ENCODE measurements at places on chromosomes 2 and 18.

DNA sequence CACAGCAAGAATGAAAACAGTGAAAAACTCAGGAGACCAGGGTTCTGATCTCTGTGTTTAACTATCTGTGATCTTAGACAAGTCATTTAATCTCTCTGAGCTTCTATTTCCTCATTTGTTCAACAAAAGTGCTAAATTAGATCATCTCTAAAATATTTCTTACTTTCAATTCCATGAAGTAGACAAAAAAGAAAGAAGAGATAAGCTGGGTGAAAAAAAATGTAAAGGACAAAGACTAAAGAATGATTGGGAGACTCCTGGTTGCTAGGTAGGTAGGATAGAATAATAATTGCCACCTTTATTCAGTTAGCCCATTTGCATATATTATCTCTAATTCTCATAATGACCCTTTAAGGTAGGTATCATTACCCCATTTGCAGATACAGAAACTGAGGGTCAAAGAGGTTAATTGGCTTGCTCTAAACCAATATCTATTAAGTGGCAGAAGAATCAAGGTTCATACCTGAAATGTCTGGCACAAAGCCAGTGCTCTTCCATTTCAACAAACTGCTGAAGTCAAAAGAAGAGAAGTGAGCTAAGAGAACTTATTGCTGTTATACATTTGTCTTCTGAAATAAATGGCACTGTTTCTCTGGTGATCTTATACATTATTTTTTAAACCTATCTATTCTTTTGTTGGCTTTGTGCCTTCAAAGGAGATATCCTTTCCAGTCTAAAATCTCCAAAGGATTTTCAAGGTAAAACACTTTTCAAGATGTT is 141.7 kb downstream of the OTX1 start:
- peak; percentile 32 for DNase-seq

- no peak for DNase-seq
Observed at GRCh38 chr2:62524293-62524941, 18.4 kb upstream of the TMEM17 start.

- no peak for DNase-seq
Observed at GRCh38 chr2:200455958-200456421, 53.9 kb downstream of the KCTD18 start.

DNA sequence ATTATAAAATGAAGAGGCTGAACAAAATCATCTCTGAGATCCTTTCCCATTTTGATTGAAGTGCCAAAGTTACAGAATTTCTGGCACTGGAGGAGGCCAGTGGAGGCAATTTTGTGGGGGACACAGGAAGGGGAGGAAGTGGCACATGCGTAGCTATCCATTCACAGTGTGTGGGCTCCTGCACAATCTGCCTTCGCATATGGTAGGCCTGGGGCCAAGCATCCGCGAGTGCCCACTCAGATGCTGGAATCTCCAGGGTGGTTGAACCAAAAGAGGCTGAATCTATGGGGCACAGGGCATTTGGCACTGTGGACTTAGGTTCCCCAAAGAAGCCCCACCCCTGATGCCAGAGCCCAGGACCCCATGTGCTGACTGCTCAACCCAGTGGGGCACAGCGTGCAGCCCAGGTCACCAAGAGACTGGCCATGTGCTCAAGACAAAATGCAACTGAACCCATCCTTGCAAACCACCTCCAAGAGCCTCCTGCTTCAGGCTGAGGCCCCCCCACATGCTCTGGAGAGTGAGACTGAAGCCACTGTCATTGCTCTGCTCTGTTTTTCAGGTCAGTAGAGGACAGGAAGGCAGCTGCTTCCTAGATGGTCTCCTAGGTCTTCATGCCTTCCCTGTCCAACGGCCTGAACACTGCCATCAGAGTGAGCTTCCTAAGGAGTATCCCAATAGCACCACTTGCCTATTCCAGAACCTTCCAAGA is 28.5 kb downstream of the ST8SIA5 start:
- DNase-seq = no peak

- no peak for DNase-seq
Observed at GRCh38 chr18:11947214-11948191, 33.8 kb upstream of the IMPA2 start.

DNA sequence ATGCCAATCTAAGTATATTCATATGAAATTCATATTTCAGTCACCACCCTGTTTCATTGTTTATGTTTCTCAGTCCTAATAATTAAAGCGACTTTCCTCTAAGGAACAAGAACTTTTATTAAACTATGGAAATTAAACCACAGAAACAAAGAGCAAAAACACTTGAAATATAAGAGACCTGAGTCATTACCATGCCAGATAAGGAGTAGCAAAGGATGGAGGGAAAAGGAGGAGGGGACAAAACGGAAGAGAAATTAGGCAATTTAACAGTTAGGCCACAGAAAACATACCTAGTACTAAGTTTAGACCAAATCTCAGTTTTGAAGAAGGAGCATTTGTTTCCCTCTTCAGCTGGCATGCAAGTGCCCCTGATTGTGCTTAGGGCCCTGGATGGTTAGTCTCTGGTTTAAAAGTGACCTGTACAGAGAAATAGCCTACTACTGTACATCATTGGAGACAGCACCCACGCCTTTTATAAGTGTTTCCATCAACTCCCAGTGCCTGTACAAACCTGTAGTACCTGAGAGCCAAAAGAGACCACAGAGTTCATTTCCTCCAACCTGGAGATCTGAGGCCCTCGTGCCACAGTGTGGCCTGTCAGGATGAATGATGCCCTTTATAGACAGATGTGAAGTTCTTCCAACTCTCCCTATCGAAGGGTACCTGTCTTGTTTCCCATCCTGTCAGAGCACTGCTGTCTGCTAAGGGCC is 74.5 kb downstream of the SPATS2L start:
- no peak for DNase-seq

DNA sequence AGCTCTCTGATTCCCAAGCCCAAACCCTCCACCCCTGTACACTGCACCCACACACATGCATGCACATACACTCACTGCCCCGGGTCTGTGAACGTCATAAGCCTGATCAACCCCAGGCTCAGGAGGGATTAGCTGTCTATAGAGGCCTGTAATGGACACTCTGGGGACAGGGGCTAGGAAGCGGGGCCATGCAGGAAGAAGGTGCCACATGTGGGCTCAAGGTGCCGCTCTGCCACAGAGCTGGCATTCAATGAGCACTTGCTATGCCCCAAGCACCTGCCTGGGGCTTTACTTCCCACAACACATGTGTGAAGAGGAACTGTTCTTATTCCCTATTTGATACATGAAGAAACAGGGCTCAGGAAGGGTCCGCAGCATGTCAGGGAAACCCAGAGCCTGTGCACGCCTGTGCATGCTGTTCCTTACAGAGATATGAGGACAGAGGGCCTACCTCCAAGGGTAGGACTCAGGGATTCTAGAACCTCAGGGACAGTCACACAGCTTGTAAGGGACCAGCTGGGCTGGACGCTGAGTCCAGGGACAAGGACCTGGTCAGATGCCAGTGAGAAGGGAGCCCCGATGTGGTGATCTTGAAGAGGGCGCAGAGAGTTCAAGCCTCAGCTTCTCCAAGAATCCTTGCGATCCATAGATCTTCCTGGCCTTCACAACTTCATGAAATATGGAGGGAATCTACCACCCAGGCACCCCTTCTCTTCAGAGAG is 5.0 kb downstream of the BIN1 start:
- no peak for DNase-seq

DNA sequence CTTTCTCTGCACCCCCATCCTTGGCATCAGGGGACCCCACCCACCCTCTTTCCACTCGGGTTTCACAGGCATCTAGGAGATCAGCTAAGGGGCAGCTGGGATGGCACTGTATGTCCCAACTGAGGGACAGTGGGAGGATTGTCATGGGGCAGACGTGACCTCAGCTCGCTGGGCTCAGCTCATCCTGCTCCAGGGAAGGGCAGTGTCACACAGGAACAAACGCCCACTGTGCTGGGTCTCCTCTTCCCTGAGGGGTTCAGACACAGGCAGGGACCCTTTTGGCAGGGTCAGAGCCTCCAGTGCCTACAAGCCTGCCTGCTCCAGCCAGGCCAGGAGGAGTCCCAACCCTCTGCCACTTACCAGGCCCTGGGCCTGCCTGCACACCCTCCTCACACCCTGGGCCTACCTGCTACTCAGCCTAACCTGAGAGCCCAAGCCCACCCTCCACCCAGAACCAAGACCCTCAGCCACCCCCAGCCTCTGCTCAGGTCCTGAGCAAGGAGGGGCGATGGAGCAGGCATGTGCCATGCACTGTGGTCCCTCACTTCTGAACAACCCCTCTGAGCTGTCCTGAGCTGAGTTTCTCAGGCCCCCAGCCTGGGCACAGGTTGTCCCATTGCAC is 68.2 kb downstream of the HS1BP3 start:
- DNase-seq = no peak

GRCh38 chr2:232523682-232524597 is 2.0 kb upstream of the CHRND start:
- DNase-seq = no peak

DNA sequence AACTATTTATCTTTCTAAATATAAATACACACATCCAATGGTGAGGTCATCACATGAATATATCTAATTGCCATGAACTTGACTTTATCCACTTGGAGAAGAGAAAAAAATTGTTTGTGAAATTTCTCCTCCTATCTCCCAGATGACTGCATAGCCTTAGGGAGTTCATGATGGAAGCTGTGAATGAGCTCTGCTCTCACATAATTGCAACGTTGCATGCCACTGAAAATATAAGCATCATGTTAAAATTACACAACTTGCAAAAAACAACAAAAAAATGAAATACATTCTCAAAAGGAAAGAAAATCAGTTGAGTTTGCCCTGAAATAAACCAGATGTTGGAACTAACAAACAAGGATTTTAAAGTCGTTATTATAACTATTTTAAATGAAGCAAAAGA is 50.6 kb upstream of the OSR1 start:
- DNase-seq = no peak

GRCh38 chr2:237662671-237663093 is 35.3 kb downstream of the LRRFIP1 start:
- DNase-seq = peak; percentile 93

GRCh38 chr2:170332676-170333402 is 154.9 kb downstream of the MYO3B start:
- no peak for DNase-seq

GRCh38 chr2:158488442-158489216 is 31.9 kb downstream of the PKP4 start:
- no peak for DNase-seq

DNA sequence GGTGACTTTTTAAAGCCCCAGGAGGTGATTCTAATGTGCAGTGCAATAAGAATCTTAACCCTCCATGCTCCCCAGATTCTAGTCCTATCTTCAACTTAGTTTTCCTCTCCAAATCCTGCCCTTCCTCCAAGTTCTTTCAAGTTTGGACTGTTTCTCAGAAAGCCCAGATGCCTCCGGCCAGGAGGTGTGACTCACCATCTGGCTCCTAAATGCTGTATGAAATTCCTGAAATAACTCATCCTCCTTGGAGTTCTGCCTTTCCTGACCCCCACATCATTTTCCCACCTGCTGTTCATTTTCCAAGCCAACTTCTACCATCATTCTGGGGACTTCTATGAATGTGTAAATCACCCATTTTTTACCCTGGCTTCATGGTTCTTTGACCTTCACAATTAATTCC is 118.2 kb upstream of the NOL4 start:
- no peak for DNase-seq

DNA sequence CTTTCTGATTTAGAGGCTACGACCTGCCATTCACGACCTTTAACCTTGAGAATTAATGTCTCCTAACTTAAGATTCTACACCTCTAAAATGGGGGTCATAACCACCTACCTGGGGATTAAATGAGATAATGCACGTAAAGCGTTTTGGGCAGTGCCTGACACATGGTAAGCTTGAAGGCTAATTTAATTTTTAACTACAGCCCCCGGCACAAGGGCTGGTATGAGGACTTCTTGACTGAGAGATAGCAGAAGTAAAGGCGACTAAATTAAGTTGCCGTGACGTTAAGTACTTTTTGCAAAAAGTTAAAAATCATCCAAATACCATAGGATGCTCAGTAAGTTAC is 549 bp downstream of the MRPL35 start:
- DNase-seq = no peak

GRCh38 chr2:218777276-218777990 is 4.5 kb upstream of the CYP27A1 start:
- DNase-seq = no peak

- no peak for DNase-seq
Observed at GRCh38 chr2:101975171-101975870, 16.4 kb upstream of the IL1R2 start.

- DNase-seq = no peak
Observed at GRCh38 chr2:65706411-65706810, 274.0 kb upstream of the SPRED2 start.

- DNase-seq = no peak
Observed at GRCh38 chr2:138182937-138183312, 218.7 kb downstream of the HNMT start.

DNA sequence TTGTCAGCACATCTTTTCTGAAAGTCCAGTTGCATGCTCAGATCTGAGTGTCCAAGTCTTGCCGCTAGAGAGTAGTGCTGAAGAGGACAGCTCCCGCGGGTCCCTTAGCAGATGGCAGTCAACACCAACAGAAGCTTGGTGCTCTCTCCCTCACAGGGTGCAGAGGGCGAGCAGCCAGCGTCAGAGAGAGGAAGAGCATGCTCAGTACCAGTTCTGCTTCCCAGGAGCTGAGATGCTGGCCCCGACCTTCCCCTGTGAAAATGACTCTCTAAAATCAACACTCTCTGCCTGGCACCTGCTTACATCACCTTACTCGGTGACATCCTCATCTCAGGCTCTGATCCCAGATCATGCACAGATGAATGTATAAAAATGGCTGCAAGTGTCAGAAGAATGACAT is 86.0 kb upstream of the TWIST2 start:
- DNase-seq = no peak

DNA sequence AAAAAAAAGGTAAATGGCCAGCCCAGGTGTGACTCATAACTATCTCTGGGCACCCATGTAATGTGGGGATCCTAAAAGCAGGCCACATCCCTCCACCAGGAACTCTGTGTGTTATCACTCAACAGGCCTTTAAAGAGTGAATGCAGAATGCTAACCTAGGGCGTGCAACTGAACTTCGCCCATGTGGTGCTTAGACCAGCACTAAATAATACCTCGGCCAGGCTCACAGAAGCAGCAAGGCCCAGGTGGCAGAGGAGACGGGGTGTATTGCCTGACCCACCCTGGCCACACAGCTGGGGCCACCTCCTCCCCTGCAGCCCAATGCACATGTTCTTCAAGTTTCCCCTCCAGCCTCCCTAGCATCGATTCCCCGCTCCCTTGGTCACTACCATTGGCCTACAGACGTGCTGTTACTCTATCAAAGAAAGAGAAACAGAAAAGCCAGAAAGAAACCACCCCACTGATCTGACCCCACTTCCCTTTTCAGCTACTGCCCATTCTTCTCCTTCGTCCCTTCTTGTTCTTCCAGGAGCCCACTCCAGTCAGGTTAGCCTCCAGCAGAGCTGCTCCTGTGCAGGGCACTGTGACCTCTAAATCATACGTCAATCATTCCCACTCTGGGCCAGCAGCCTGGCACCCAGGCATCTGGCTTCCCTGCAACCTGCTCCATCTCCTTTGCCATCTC is 22.0 kb downstream of the FAM178B start:
- no peak for DNase-seq

DNA sequence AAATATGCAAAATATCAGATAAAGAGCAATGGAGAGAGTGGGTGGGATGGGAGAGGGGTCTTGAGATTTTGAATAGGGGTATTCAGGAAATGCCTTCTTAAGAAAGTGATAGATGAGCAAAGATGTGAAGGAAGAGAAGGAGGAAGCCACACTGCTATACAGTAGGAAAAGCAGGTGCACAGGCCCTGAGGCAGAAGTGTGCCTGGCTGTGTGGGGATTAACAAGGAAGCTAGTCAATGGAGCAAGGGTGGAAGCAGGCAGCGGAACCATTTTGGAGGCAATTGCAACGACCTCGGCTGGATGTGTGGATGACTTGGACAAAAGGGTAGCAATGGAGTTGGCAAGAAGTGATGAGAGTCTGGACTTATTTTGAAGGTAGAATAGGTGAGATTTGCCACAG is 11.0 kb upstream of the CNGA3 start:
- no peak for DNase-seq
